Naive thymus-derived CD8-positive, alpha-beta T cell (primary cell): ENCODE measurements at places on chromosomes 7 and 10.

DNA sequence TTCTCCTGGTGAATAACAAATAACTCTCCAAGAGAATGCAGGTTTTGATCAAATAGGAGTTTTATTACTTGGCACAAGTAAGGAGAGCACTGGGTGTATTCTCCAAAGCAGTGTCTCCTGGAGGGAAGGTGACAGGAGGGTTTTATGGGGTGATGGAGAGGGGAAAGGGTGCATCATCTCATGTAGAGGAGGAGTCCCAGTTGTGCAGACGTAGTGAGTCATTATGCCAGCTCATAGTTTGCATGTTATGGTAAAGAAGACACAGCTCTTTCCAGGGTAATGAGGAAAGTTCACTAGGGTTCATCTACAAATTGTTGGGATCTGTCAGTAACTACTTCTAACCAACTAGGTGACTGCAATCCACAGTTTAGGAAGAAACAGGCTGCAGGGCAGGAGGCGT is 347.9 kb upstream of the MEOX2 start:
- H3K4me3 ChIP-seq = no peak overlapping the region
- H3K27ac ChIP-seq = no peak overlapping the region
- no peaks in the 10 kb centered on the region for H3K27me3 ChIP-seq
- DNase-seq = no peak

GRCh38 chr10:131400513-131400912 is 89.0 kb upstream of the TCERG1L start:
- H3K27ac ChIP-seq = no peak overlapping the region
- H3K36me3 ChIP-seq = no peaks in the 10 kb centered on the region
- no peak overlapping the region for H3K4me3 ChIP-seq

DNA sequence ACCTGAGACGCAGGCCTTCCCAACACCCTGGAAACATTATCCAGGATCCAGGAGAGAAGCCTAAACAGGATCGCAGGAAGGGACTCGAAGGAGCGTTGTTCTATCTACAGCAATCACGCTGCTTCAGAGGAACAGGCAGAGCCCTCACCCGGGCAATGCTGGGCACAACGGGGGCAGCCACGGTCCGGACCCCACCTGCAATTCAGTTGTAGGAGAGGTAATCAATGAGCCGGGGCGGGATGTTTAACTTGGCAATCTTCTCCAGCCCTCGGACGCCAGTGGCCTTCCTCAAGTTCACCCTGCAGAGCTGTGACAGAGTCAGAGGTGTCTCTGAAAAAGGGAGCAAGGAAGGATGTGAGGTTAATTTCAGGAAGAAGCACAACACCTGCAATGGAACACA is 25.9 kb downstream of the ASB13 start:
- no peak overlapping the region for H3K4me3 ChIP-seq
- DNase-seq = no peak
- H3K4me1 ChIP-seq = no peaks in the 10 kb centered on the region
- no peaks in the 10 kb centered on the region for H3K27me3 ChIP-seq
- peaks cover 64% of the 10 kb centered on the region for H3K36me3 ChIP-seq

GRCh38 chr7:141700848-141701371 is 1.1 kb downstream of the DENND11 start:
- H3K4me1 ChIP-seq = peaks cover 54% of the 10 kb centered on the region
- no peaks in the 10 kb centered on the region for H3K27me3 ChIP-seq
- peak overlapping the region; percentile 96 for H3K27ac ChIP-seq
- DNase-seq = peak; percentile 8

GRCh38 chr7:123415625-123416024 is 118.8 kb downstream of the IQUB start:
- DNase-seq = no peak
- H3K4me3 ChIP-seq = no peak overlapping the region
- no peak overlapping the region for H3K27ac ChIP-seq

- peaks cover 44% of the 10 kb centered on the region for H3K27me3 ChIP-seq
- H3K4me3 ChIP-seq = peak overlapping the region; percentile 74
- DNase-seq = no peak
- no peaks in the 10 kb centered on the region for H3K36me3 ChIP-seq
- no peak overlapping the region for H3K27ac ChIP-seq
- H3K4me1 ChIP-seq = peaks cover 3% of the 10 kb centered on the region
Observed at GRCh38 chr7:82442492-82443035, 1.0 kb downstream of the CACNA2D1 start.

- H3K27ac ChIP-seq = peak overlapping the region; percentile 91
- no peaks in the 10 kb centered on the region for H3K27me3 ChIP-seq
- H3K4me1 ChIP-seq = peaks cover 72% of the 10 kb centered on the region
- peak overlapping the region; percentile 94 for H3K4me3 ChIP-seq
- H3K36me3 ChIP-seq = peaks cover 5% of the 10 kb centered on the region
Observed at GRCh38 chr7:45026984-45027773, 27.2 kb downstream of the CCM2 start.

GRCh38 chr10:100154666-100155065 is 31.2 kb downstream of the ERLIN1 start:
- H3K4me1 ChIP-seq = peaks cover 12% of the 10 kb centered on the region
- H3K36me3 ChIP-seq = peaks cover 95% of the 10 kb centered on the region
- H3K4me3 ChIP-seq = no peak overlapping the region
- H3K27me3 ChIP-seq = no peaks in the 10 kb centered on the region

- no peak overlapping the region for H3K4me3 ChIP-seq
- no peaks in the 10 kb centered on the region for H3K27me3 ChIP-seq
- H3K4me1 ChIP-seq = no peaks in the 10 kb centered on the region
Observed at GRCh38 chr7:22934473-22935065, 79.4 kb downstream of the HYCC1 start.
